Upper lobe of right lung (tissue), 1 donor: ENCODE measurements at places on chromosomes 11 and 22. TPM values are rescaled to one million over a fixed set of nuclear protein-coding genes. Genes with fewer than 3 reads are reported as not detected.

KCNJ5 gene
- total RNA-seq, result 8.5 TPM

OR2AG2 gene
- 0.14 TPM for total RNA-seq

OTOG gene
- total RNA-seq, result not detected

OR2AG1 gene
- total RNA-seq, result not detected

AIFM3 gene
- 5.7 TPM for total RNA-seq

MRPL11 gene
- 31.3 TPM for total RNA-seq

LAYN gene
- total RNA-seq, result 17.5 TPM

VPREB3 gene
- not detected for total RNA-seq

SMIM38 gene
- total RNA-seq, result not detected

POU2AF2 gene
- total RNA-seq, result not detected

ANGPTL5 gene
- total RNA-seq, result 0.23 TPM

LGALS12 gene
- 0.49 TPM for total RNA-seq

KCNE3 gene
- 20.9 TPM for total RNA-seq

NCF4 gene
- 37.0 TPM for total RNA-seq

- DNase-seq, result peak; percentile 51
- H3K4me3 ChIP-seq, result no peak overlapping the region
- H3K27ac ChIP-seq, result no peak overlapping the region
- no peaks in the 10 kb centered on the region for H3K36me3 ChIP-seq
- H3K4me1 ChIP-seq, result peaks cover 6% of the 10 kb centered on the region
- no peaks in the 10 kb centered on the region for H3K27me3 ChIP-seq
Measured at GRCh38 chr11:71339396-71339881, 87.1 kb upstream of the SHANK2 start.

GRCh38 chr11:26331911-26332571, at the start of gene ANO3:
ANO3 (plus strand) TSS chr11:26332130; CDS start chr11:26332276, 146 bp downstream.
- H3K36me3 ChIP-seq, result no peaks in the 10 kb centered on the region
- H3K27me3 ChIP-seq, result no peaks in the 10 kb centered on the region
- H3K27ac ChIP-seq, result no peak within 1 kb of the TSS
- peak; percentile 88 for DNase-seq
- H3K4me1 ChIP-seq, result no peaks in the 10 kb centered on the region

GRCh38 chr11:113644605-113645004, 61.5 kb downstream of the TMPRSS5 start:
- H3K36me3 ChIP-seq, result no peaks in the 10 kb centered on the region
- H3K27me3 ChIP-seq, result no peaks in the 10 kb centered on the region
- H3K27ac ChIP-seq, result no peak overlapping the region
- DNase-seq, result no peak
- no peaks in the 10 kb centered on the region for H3K4me1 ChIP-seq

DNA sequence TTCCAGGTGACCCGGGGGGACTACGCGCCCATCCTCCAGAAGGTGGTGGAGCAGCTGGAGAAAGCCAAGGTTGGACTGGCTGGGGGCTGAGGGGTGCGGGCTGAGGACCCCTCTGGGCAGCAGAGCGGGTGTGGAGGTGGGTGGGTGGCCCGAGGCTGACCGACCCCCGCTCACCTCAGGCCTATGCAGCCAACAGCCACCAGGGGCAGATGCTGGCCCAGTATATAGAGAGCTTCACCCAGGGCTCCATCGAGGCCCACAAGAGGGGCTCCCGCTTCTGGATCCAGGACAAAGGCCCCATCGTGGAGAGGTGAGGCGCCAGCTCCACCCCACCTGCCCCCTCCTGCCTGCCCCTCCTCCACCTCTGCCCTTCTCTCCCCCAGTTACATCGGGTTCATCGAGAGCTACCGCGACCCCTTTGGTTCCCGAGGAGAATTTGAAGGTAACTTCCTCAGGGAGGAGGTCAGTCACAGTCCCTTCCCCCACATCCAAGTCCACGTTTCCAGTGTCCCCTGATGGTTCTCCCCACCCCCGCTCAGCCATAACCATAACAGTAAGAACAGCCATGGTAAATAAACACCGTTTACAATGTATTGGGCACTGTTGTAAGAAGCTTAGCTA, 11.2 kb downstream of the DPP3 start:
- peaks cover 53% of the 10 kb centered on the region for H3K36me3 ChIP-seq
- no peaks in the 10 kb centered on the region for H3K4me1 ChIP-seq

GRCh38 chr11:62777389-62777788, 6.2 kb downstream of the TAF6L start:
- H3K36me3 ChIP-seq, result peaks cover 49% of the 10 kb centered on the region
- no peak for DNase-seq
- H3K27me3 ChIP-seq, result no peaks in the 10 kb centered on the region
- peaks cover 2% of the 10 kb centered on the region for H3K4me1 ChIP-seq

- no peaks in the 10 kb centered on the region for H3K36me3 ChIP-seq
- peaks cover 62% of the 10 kb centered on the region for H3K4me1 ChIP-seq
- H3K27ac ChIP-seq, result peak overlapping the region; percentile 90
- H3K4me3 ChIP-seq, result no peak overlapping the region
Measured at GRCh38 chr11:8812438-8812837, 98.6 kb upstream of the AKIP1 start.

DNA sequence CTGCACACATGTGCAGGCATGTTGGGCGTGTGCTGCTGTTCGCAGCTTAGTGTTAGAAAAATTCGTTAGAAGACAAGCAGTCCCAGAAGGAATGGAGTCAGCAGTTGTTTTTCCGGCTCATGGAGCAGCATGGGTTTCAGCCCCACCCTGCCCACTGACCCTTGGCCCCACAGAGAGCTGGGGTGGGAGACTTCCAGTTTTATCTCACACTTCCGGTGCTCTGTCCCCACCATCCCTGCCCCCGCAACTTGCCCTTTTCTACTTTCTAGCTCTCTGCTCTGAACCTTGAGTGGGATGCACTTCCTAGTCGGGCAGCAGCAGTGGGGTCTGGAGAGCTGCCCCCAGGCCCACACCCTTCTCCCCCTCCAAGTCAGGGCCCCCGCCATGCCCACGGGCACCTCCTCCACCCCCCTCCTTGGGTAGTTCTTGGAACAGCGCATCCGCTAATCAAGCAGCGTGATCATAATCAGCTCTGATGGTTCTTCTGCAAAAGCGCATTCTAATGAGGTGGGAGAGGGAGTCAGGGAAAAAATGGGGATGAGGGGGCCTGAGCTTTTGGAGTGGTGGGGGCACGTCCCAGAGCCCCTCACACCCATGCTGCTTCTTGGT, 184.4 kb downstream of the CEP164 start:
- no peak overlapping the region for H3K27ac ChIP-seq
- no peaks in the 10 kb centered on the region for H3K4me1 ChIP-seq
- DNase-seq, result no peak
- no peaks in the 10 kb centered on the region for H3K27me3 ChIP-seq
- H3K4me3 ChIP-seq, result no peak overlapping the region

GRCh38 chr11:78954261-78954660, 379.6 kb upstream of the NARS2 start:
- H3K4me3 ChIP-seq, result no peak overlapping the region
- no peaks in the 10 kb centered on the region for H3K4me1 ChIP-seq
- no peak overlapping the region for H3K27ac ChIP-seq
- H3K27me3 ChIP-seq, result no peaks in the 10 kb centered on the region
- no peaks in the 10 kb centered on the region for H3K36me3 ChIP-seq

- no peak overlapping the region for H3K4me3 ChIP-seq
- DNase-seq, result peak; percentile 55
- peaks cover 16% of the 10 kb centered on the region for H3K4me1 ChIP-seq
- H3K27me3 ChIP-seq, result no peaks in the 10 kb centered on the region
- H3K27ac ChIP-seq, result no peak overlapping the region
Measured at GRCh38 chr22:50733521-50734342, 4.3 kb upstream of the ACR start.

- H3K4me3 ChIP-seq, result no peak overlapping the region
- DNase-seq, result no peak
- H3K27ac ChIP-seq, result no peak overlapping the region
- H3K36me3 ChIP-seq, result no peaks in the 10 kb centered on the region
- peaks cover 6% of the 10 kb centered on the region for H3K4me1 ChIP-seq
- H3K27me3 ChIP-seq, result no peaks in the 10 kb centered on the region
Measured at GRCh38 chr11:88480223-88480622, 142.7 kb upstream of the CTSC start.

- peaks cover 2% of the 10 kb centered on the region for H3K4me1 ChIP-seq
- DNase-seq, result no peak
- H3K27me3 ChIP-seq, result no peaks in the 10 kb centered on the region
Measured at GRCh38 chr22:24588381-24588756, 4.5 kb downstream of the LRRC75B start.

GRCh38 chr11:118194835-118195627, 18.6 kb upstream of the SCN2B start:
- no peaks in the 10 kb centered on the region for H3K27me3 ChIP-seq
- H3K36me3 ChIP-seq, result no peaks in the 10 kb centered on the region
- H3K27ac ChIP-seq, result peak overlapping the region; percentile 45
- no peak overlapping the region for H3K4me3 ChIP-seq
- peak; percentile 83 for DNase-seq

- no peaks in the 10 kb centered on the region for H3K27me3 ChIP-seq
- peaks cover 38% of the 10 kb centered on the region for H3K36me3 ChIP-seq
- H3K4me1 ChIP-seq, result no peaks in the 10 kb centered on the region
- no peak overlapping the region for H3K4me3 ChIP-seq
- no peak for DNase-seq
- no peak overlapping the region for H3K27ac ChIP-seq
Measured at GRCh38 chr11:47331454-47332302, 20.8 kb downstream of the MYBPC3 start.

- no peak overlapping the region for H3K27ac ChIP-seq
- no peak for DNase-seq
- H3K27me3 ChIP-seq, result no peaks in the 10 kb centered on the region
- H3K4me3 ChIP-seq, result no peak overlapping the region
- H3K4me1 ChIP-seq, result no peaks in the 10 kb centered on the region
Measured at GRCh38 chr11:90250970-90251369, 28.1 kb upstream of the CHORDC1 start.

GRCh38 chr11:123427405-123427804, 2.7 kb upstream of the GRAMD1B start:
- no peak overlapping the region for H3K27ac ChIP-seq
- H3K27me3 ChIP-seq, result peaks cover 22% of the 10 kb centered on the region
- H3K36me3 ChIP-seq, result no peaks in the 10 kb centered on the region
- H3K4me3 ChIP-seq, result no peak overlapping the region
- no peak for DNase-seq

DNA sequence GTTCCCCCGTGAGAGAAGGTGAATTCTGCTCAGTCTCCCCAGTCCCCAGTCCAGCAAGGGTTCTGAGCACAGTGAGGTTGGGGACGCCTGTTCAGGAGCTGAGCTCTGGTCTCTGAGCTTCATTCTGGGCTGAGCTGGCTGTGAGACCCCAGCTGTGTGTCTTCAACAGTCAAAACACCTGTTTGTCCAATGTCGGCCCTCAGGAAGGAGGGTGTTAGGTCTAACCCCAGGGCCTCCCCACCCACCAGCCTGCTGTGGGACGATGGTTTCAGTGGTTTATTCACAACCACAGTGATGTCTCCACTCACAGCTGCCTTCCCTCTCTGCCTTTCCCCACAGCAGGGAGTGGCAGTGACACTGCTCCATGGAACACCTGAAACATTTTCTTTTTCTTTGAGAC, 1282.9 kb downstream of the TBC1D22A start:
- no peak overlapping the region for H3K27ac ChIP-seq
- no peaks in the 10 kb centered on the region for H3K36me3 ChIP-seq
- no peaks in the 10 kb centered on the region for H3K4me1 ChIP-seq
- DNase-seq, result no peak
- no peaks in the 10 kb centered on the region for H3K27me3 ChIP-seq

- H3K27me3 ChIP-seq, result no peaks in the 10 kb centered on the region
- peaks cover 29% of the 10 kb centered on the region for H3K4me1 ChIP-seq
- no peak overlapping the region for H3K4me3 ChIP-seq
- no peak overlapping the region for H3K27ac ChIP-seq
- no peak for DNase-seq
Measured at GRCh38 chr11:8777907-8778767, 95.5 kb downstream of the RPL27A start.

DNA sequence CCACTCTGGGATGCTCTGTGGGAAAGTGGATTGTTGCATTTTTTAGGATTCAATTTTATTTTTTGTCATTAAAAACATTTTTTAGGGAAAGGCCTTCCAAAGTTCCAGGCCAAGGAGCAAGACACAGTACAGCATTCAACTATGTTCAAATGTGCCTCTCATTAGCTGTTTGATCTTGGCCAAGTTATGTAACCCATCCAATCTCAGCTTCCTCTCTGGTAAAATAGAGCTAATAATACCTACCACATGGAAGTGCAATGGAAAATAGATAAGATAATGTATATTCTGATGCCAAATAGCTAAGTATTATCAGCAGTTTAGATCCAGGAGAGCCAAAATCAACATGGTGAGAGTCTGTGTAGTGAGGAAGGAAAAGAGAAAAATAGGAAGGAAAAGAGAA, 220.3 kb upstream of the SESN3 start:
- no peak overlapping the region for H3K27ac ChIP-seq
- no peaks in the 10 kb centered on the region for H3K36me3 ChIP-seq
- H3K27me3 ChIP-seq, result no peaks in the 10 kb centered on the region
- no peak overlapping the region for H3K4me3 ChIP-seq
- H3K4me1 ChIP-seq, result peaks cover 12% of the 10 kb centered on the region
- DNase-seq, result no peak

DNA sequence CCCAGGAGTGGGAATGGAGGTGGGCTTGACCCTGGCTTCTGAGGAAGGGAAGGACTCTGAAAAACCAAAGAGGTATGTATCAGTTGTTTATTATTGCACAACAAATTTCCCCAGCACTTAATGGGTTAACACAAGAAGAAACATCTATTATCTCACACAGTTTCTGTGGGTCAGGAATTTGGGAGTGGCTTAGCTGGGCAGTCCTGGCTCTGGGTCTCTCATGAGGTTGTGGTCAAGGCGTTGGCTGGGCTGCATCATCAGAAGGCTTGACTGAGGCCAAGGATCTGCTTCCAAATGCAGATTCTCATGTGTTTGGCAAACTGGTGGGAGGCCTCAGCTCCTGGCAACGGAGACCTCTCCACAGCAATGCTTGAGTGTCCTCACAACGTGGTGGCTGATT, 17.5 kb upstream of the SMIM38 start:
- H3K4me1 ChIP-seq, result no peaks in the 10 kb centered on the region
- DNase-seq, result peak; percentile 34
- H3K36me3 ChIP-seq, result no peaks in the 10 kb centered on the region
- no peaks in the 10 kb centered on the region for H3K27me3 ChIP-seq
- H3K4me3 ChIP-seq, result no peak overlapping the region

DNA sequence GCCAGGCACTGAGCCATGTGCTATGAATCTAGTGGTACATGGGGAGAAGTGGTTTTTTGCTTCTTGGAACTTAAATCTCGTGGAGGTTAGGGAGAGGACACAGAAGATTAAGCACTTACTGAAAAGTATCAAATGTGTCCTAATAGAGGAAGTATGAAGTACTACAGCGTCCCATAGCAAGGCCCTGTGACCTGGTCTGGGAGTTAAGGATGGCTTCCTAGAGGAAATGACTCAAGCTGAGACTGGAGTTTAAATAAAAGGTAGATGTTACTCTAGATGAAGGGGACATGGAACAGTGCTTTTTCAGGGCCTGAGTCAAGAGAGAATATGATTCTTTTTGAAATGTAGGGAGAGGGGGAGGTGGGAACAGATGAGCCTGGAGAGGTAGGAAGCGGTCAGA, 202.9 kb downstream of the GRIK4 start:
- no peak overlapping the region for H3K4me3 ChIP-seq
- H3K4me1 ChIP-seq, result peaks cover 20% of the 10 kb centered on the region
- no peaks in the 10 kb centered on the region for H3K27me3 ChIP-seq
- no peaks in the 10 kb centered on the region for H3K36me3 ChIP-seq
- no peak overlapping the region for H3K27ac ChIP-seq

DNA sequence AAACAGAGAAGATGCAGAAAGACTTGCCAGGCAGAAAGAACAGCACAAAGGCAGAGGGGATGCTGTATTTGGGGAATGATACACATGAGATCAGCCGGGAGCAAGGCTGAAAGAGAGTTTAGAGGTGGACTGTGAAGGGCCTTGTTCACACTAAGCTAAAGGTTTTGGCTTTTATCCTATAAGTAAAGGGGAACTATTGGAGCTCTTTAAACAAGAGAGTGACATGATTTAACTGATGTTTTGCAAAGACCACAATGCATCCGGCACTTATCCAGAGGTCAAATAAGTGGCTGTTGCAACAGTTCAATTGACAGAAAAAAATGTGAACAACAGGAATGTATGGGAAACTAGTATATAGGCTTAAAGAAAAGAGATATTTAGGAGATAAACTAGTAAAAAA, 64.7 kb upstream of the RRAS2 start:
- no peak overlapping the region for H3K4me3 ChIP-seq
- peaks cover 18% of the 10 kb centered on the region for H3K4me1 ChIP-seq
- no peak for DNase-seq
